ENCODE measurements at places on chromosomes 5 and 9.

DNA sequence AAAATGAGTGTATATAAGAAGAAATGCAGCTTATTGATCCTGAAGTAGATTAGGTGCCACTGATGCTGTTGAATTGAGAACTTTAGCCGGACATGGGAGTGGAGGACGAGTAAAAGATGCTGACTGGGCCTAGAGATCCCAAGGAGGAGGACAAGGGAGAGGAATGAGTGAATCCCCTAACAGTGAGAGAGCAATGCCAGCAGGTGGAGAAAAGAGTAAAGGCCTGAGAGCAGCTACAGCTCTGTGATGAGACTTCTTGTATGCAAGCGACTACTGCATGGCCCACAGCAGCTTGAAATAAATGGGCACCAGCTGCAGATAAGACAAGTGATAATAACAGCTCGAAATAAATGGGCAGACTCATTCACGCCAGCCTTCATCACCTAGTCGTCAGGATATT lies 44.5 kb upstream of the JMY start:
- DNase-seq, result no peak

DNA sequence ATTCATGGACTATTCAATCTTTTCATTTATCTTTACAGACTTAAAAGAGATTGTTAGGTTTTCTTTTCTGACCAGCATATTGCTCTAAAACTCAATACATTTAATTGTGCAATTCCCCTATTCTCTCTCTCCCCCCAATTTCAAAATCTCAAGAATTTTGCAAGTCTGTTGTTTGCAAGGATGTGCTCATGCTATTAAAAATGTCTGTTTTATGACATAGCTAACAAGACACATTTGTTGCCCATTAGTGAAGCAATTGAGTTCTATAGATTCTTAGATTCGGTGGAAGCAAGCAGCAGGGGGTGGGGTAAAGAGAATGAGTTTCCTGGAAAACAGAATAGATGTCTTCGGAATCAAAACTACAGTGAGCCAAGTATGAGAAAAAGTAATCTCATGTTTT lies 8.5 kb upstream of the CSNK1A1 start:
- DNase-seq, result no peak

DNA sequence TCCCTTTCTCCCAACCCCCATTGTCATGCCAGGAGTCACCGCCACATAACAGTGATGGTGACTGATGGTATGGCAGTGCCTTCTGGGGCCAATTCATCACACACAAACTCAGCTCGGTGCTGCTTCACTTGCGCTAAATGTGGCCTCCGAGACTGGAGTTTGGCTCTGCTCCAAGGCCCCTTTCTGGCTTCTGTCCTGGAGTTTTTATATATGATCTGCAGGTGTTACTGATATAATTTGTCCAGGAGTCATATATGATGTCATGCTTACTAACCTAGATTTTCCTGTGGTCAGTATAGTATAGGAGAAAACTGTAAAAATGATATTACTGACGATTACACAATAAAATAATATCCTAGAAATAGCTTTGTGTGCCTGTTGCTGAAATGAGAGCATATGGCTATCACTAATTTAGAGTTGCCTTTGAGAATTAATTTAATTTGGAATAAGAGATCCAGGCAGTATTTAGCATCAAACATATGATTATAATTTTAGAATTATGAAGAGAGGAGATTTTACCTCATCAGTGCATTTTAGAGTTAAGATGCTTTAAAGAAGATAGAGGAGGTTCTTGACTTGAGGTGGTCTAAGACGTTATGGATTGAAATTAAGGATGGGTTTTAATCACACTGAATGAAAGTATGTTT lies 334.1 kb upstream of the CD180 start:
- no peak for DNase-seq

DNA sequence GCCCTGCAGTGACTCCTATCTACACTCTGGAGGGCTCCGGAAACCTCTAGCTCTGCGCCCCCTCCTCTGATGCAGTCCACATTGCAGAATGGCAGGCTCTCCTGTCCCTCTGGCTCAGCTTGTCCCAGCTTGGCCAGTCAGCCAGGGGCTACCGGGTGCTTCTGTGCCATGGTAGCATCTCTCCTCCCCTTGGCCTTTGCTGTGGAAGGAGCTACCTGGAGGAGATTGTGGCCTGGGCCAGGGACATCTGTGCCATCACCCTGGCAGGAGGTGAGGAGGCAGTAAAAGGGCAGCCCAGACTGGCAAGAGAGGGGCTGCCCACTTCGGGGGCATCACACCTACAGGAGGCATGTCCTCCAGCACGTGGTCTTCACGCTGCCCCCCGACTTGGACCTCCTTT lies 38.1 kb upstream of the FCN1 start:
- no peak for DNase-seq

- DNase-seq, result no peak
Observed at GRCh38 chr9:134474055-134474370, 147.8 kb downstream of the RXRA start.

GRCh38 chr5:76196886-76197489 lies 113.8 kb downstream of the SV2C start:
- no peak for DNase-seq

GRCh38 chr9:95131023-95131943 lies 186.2 kb downstream of the FANCC start:
- DNase-seq, result peak; percentile 57

DNA sequence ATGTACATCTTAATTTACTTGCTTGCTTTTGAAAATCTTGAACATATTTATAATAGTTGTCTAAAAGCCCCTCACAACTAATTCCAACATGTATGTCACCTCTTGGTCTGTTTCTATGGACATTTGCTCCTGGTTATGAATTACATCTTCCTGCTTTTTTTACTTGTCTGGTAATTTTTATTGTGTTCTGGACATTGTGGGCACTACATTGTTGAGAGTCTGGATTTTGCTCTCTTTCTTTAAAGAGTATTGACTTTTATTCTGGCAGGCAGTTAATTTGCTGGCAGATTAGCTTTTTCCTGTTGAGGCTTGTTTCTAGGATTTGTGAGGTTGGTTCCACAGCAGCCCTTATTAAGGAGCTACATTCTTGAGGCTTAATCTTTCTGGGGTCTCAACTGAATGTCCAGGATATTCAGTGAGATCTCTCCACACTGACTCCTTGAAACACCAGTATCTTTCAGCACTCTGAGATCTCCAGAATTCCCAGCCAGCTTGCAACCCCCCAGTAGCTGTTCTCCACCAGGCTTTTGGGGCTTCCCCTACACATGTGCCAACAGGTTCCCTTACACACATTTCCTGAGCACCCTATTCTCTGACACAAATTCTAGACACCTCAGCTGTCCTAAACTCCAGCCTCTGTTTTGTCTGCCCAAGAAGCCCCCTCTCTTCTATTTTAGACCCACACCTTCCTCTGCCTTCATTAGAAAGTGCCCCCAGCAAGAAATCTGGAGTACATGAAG lies 27.4 kb downstream of the KIAA1191 start:
- no peak for DNase-seq

- DNase-seq, result peak; percentile 86
Observed at GRCh38 chr5:14105718-14106410, 37.3 kb upstream of the TRIO start.

DNA sequence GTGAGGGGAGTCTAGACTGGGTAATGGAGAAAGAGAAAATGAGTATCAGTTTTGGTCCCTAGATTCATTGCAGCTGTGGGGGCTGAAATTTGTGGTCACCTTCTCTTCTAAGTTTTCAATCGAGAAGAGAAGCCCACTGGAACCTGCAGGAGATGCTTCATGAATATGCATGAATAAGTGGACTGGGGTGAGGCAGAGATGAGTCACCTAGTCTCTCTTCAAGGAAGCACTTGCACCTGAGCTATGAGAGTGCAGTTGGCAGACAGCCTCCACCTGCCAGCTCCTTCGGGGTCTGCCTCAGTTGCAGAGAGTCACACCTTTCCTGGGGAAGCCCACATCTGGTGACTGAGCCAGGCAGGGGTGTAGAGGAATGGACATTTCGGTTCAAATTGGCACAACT lies 69.1 kb downstream of the ZNF366 start:
- no peak for DNase-seq

- no peak for DNase-seq
Observed at GRCh38 chr9:99411479-99412115, 189.5 kb downstream of the SEC61B start.

GRCh38 chr5:6143523-6143922 lies 234.8 kb downstream of the MED10 start:
- no peak for DNase-seq

Measured in ACHN (cell line).